ENCODE measurements at places on chromosomes 6 and 20. TPM values are rescaled to one million over a fixed set of nuclear protein-coding genes. Genes with fewer than 3 reads are reported as not detected.

Gene NFS1
- total RNA-seq = 32.5 TPM

Gene HLA-DRA
- 88.4 TPM for total RNA-seq

Gene TNFRSF6B
- total RNA-seq = not detected

Gene ELMO2
- 65.1 TPM for total RNA-seq

Gene CAPN11
- total RNA-seq = not detected

Gene DAAM2
- not detected for total RNA-seq

Gene SRSF12
- not detected for total RNA-seq

Gene ELOVL2
- total RNA-seq = not detected

Gene PABPC1L
- 55.7 TPM for total RNA-seq

Gene SNX21
- total RNA-seq = 1.8 TPM

Gene ASIP
- total RNA-seq = not detected

Gene SYNCRIP
- 141 TPM for total RNA-seq

Gene CRISP3
- total RNA-seq = not detected

Gene GDAP1L1
- not detected for total RNA-seq

Gene C6orf58
- total RNA-seq = not detected

Gene GMEB2
- 17.4 TPM for total RNA-seq
